SK-N-SH treated with all-trans-retinoic acid at 6 μM for 48 hours (cell line): ENCODE measurements at places on chromosomes 13 and 19.

GRCh38 chr19:342801-343421 lies 1.7 kb downstream of the MIER2 start:
- ATAC-seq, result peak; percentile 41

DNA sequence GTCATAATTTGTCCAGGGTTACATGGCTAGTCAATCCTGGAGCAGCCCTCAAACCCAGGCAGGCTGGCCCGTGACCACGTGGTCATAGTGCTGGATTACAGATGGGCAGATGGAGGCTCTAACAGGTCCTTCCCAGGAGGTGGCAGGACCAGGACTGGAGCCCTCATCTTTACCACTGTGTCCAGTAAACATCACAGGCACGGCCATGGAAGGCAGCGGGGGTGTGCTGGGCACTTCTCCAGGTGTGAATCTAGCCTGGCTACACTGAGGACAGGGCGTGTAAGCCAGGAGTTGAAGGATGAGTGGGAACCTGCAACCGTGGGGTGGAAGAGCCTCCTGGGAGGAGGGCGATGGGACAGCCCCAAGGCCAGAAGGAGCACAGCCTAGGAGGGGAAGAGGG lies 6.1 kb downstream of the CIC start:
- no peak for ATAC-seq

DNA sequence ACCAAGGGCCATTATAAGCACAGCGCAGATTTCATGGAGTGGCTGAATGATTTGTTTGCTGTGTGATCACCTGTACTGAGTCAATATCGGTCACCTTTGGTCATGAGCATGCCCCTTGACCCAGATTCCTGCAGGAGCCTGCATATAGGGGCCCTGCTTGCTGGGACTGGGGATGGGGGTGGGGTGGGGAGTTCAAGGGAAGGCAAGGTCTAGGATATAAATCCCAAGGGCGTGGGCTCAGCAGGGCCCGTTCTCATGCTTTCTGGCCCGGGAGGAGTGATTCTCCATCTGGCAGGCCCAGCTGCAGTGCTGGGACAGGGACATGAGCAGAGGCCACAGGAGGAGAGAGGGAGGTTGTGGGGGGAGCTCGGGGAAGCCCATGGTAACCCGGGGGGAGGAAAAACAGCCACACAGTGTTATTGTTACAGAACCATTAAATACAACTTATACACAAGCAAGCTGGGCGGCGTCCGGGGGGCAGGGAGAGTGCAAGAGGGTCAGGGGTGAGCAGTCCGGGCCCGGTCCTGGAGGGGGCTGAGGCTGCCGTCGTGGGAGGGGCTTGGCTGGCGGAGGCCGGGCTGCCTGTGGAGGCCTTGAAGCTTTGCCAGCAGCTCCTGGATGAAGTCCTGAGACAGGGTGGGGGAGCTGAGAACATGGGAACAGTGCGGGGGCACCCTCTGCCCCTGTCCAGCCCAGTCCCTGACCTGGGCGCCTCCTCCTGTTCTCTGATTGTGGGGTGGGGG lies 5.2 kb downstream of the PPP1R14A start:
- ATAC-seq, result no peak

DNA sequence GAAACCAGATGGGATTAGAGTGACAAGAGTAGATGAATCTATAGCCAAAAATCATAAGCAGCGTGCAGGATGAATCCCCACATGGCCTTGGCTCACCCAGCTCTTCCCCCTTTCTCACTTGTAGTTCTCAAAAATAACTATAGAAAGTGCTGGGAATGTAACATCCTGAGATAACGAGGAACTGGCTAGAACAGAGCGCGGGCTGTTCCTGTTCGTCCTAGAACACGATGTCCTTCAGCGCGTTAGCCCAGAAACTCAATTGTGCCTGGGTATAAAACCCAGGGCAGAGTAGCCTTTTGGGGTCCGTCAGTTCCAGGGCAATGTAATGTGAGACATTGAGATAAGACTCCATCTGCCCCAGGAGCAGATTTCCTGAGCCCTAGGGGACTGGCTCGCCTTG lies 326.2 kb downstream of the TSHZ3 start:
- no peak for ATAC-seq

DNA sequence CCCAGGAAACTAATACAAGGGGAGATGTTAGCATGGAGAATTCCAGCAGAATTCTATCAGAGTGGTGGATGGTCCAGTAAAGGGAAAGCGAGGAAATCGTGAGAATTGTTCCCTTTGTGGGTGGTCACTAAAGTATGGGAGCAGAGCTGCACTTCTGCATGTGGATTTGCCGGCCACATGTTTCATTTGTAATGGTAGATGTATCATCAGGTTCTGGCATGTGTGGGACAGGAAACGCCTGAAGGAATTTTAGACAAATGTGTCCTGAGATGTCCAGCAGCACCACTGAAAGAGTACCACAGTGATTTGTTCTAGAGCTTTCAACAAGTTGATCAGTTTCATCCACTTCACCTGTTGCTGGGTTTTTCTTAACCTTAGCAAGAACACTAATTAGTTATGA lies 308.4 kb downstream of the SHISA2 start:
- no peak for ATAC-seq

DNA sequence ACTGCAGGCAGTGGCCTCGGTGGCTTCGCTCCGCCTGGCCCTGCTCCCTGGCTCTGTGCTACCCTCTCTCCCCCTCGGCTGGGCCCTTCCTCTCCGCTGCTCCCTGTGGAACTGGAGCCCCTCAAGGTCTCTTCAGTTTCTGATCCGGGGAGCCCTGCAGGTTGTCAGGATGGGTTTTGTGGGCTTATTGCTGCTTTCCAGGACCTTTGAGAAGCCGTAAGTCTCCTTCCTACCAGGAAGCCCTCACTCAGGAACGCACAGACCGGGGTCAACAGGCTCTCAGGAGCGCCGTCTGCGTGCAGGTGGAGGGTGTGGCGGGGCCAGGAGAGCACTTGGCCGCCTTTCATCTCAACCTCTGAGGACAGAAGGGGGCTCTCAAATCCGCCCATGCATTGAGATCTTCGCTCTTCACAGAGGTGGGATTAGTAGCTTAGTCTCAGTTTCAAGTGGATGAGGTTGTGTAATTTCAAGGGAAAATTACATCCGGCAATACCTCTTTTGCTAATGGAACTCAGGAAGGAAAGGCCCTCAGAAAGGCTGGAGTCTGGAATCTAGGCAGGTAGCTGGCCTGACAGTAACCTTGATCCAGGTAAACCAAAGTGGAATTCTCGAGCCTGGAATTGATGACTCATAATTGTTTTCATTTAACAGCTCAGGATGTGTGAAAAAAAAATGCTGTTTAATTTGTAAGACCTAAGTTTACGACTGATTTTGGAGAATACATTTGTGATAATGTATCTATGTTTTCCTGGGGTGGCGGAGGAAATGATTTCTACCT lies 102.0 kb downstream of the ATP11A start:
- no peak for ATAC-seq

DNA sequence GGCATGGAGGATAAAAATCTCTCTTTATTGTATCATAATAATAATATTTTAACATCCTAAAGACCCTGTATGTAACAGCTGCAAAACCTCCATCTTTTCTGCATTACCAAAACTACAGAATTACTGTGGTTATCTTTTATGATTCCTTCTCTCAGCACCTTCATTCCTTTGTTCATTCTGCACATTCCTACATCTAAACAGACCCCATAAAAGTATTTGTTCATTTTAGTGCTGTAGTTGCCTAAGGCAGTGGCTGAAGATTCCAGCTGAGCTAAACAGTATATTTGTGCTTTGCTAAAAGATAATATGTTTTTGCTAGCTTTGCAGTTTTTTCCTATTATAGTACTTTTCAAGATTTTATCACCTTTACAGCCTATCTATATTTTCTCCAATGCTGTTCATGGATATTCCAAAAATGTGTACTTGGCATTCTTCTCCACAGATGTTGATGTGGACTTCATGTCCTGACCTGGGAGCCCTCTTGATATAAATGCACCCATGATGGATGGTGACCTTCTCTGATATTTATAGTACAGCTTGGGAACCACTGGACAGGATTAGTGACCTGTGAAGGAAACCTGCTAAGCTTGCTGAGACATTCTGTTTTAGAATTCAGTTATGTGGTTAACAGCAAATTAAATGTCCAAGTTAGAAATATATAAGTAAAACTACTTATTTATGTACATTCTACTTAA lies 2832.9 kb upstream of the PCDH20 start:
- ATAC-seq, result no peak

DNA sequence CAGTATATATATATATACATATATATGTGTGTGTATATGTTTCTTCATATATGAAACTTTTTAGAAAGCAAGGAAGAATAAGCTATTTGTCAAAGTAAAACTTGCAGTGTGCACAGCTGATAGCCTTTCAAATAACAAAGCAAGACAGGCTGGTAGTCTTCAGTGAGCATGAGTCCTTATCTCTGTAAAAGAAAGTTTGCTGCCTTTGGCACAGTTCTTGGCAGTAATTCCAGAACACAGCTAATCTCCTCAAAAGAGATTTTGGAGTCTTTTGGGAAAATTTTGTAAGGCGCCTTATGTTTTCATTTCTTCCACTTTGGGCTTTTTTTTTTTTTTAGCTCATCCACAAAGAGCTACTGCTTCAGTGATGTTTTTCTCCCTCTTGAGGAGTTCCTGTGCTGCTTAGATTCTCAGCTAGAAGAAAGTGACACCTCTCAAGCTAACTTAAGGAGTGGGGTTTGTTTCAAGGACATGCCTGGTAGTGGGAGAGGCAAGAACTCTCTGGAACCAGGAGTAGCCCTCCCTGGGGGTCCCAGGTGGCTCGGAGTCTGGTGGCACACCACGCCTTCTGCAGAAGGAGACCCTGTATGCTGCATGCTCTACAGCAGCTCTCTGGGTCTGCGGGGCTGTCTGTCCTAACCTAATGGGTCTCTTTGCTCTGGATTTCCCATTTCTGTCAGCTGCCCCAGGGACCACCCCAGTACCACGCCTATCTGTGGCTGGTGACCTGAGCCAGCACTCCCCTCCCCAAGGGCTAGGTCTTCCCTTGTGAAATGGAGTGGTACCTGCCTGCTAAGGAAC lies 58.8 kb downstream of the TNFRSF19 start:
- ATAC-seq, result no peak

DNA sequence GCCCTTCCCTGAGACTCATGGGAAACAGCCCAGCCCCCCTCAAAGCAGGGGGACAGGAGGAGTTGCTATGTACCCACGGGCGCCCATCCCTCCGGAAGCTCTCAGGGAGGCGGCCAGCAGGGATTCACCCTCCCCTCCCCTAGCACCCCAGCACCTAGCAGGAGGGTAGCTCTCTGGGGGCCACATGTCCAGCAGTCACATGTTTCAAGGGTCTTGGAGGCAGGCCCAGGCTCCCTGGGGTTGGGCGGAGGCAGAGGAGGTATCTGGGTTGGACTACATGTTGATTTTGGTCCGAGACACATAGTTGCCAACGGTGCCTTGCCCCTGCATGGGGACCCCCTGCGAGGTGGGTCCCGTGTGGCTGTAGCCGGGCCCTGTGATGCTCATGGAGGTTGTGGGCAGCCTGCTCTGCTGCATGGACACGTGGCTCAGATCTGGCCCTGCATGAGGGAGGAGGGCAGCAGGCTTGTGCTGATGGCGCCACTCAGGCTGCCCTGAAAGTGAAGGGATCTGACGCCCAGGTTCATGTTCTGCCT lies 7.0 kb upstream of the RNF6 start:
- no peak for ATAC-seq
